ENCODE measurements at places on chromosomes 5 and 9.

DNA sequence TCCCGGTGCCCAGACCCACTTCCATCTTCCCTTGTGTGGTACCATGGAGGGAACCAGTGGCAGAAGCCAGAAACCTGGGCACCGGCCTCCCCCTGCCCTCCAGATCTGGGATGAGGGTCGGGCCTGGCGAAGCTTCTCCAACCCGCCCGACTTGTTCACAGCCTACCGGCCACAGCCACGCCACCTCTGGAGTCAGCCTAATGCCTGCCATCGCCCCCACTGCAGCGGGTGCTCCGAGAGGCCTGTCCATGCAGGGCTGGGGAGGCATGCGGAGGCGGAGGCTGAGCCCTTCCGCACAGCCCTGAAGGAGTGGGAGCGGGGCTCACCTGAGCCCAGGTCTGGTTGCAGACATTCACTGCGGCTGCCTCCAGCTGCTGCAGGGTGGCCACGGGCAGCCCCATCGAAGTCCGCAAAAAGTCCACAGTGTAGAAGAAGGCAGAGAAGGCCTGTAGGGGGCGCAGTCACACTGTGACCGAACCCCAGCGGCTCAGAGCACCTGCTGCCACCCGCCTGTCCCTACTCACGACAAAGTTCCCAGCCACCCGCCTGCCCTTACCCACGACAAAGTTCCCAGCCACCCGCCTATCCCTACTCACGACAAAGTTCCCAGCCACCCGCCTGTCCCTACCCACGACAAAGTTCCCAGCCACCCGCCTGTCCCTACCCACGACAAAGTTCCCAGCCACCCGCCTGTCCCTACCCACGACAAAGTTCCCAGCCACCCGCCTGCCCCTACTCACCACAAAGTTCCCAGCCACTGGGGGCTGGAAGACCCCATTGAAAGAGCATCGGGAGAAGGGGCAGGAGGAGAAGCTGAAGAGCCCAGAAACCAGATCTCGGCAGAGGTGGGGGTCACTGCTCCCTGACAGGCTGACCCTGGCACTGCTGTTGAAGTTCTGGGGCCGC, 3.8 kb upstream of the NPDC1 start:
- peak; percentile 68 for DNase-seq

DNA sequence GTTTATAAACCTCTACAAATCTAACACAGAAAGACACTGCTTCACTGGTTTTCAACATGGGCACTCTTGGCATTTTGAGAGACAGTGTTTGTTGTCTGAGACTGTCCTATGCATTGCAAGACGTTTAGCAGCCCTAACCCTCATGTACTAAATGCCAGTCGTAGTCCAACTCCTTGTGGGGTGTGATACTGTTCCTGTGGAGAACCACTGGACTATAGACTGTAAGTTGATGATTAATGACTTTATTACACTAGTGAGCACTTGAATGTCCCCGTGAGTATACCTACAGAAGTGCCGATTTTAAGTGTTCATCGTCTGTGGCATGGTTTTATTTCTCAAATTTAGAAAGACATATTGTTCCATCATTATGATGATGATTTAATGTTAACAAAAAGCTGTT, 46.2 kb downstream of the RECK start:
- no peak for DNase-seq

GRCh38 chr9:73597771-73598170, 446.1 kb downstream of the ANXA1 start:
- DNase-seq, result no peak

DNA sequence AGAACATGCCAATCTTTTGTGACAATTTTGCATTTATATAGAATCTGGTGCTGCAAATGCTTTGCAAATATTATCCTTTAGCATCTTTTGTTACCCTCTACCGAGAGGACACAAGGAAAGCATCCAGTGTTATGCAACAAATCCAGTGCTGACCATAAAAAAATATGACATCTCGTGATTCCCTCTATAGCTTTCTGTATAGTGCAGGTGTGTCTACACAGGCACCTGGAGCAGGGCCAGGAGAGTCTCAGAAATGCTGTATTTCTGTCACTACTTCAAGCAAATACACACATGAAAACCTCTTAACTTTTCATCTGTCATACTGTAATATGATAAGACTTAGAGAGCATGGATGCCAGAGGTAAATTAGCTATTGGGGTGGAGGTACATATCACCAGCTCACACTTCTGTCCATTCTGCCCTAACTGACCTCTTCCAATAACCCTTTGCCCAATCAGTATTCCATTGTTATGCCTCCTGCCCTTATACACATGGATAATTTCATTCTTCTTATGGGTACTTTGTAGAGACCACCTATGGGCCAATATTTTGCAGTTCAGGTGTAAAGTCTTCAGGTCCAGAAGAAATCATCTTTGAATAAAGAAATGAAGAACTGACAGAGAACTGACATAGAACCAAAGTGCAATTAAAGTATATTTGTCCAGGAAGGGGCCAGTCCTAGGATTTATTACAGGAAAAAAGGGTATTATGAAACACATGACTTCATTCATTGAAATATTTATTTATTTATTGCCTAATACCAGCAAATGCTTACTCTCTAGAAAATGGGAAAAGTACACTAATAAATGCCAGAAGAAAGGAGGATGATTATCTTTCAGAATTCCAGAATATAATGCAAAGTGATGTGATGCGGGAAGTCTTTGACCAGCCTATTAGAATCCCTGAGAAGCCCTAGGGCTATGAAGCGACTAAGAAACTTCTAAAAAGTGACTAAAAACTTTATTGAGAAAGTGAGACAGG, 106.5 kb downstream of the EPB41L4A start:
- DNase-seq, result no peak
